Activated naive CD8-positive, alpha-beta T cell treated with anti-CD3 and anti-CD28 coated beads, Interleukin-2, amount 50 U/mL, for 16 hours (primary cell): ENCODE measurements at places on chromosomes 1 and 21.

DNA sequence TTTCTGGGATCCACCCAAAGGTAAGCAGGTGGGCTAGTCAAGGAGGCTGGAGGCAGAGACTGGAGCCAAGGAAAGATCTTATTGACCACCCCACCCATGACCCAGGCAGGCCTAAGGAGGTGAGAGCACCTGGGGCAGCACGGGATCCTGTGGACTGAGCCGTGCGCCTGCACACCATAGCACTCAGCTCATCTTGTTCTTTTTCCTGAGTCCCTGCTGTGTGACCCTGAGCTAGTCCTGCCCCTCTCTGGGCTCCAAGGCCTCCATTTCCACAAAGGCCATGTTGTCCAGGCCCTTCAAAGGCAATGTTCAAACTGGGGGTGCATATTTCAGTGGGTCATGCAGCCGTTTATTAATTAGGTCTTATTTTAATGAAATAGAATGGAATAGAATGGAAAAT lies 7.2 kb downstream of the FAM131C start:
- DNase-seq = no peak

DNA sequence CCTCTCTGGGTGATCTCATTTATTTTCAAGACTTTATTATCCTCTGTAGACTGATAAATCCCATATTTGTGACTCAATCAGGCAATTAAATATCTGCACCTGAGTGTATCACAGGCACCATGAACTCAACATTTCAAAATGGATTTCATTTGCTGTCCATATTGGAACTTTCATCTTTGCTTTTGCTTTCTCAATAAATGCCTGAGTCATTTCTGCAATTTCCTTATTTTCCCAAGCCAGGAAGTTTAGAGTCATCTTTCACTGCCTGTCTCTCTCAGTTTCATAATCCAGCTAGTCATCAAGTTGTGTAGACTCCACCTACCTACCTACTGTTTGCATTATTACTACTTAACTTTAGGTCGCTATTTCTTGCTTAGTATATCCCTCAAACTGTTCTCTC lies 540.9 kb downstream of the LMO4 start:
- DNase-seq = no peak

DNA sequence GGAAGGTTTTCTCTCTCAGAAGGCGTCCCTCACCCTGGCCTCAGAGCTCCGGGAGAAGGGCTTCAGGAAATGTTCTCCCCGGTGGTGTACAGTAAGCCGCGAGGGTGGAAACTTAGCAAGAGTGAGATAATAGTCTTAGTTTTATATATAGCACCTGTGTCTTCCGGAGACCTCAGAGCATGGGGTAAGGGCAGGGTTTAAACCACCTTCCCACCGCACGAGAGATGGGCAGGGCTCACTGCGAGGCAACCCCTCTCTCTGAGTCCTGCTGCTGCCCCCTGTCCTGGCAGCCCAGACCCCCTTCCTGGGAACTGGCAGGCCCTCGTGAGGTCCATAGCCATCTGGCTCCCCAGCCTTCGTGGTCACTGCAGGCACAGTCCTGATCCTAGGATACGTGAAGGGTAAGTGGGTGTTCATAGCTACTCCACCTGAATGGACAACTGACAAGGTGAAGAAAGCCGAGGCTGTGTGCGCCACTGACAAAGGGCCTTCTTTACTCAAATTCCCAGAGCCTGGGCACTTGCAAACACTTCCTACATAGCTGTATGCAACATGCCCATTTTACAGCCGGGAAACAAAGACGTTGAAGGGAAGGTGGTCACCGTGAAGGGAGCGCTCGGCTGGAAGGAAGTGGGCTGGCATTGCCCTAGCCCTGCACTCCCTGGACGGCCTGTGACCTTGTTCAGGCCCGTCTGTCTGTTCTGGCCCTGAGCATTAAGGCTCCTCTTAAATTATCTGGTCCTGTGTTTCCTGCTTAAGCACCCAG lies 26.9 kb downstream of the ITPKB start:
- no peak for DNase-seq

DNA sequence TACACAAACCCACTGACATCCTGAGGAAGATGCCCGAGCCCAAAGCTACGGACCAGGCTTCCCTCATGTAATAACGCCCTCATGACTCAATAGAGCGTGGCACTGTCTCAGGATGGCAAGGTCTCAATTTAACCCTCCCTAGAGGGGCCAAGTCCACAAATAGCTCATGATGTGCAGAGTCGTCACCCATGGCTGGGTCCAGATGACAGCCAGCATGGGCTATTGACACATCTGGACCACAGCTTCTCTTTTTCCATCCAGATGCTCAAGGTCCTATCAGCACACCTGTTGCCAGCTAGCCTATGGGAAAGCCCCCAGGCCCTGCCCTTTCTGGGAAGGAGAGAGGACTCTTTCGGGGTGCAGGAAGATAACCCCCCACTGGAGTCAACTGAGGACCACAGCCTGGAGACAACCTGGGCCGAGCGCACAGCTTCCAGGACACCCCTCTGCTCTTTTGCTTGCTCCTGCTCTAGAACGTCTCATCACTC lies 2.8 kb downstream of the LAPTM5 start:
- DNase-seq = no peak

GRCh38 chr1:10888291-10888690 lies 91.8 kb upstream of the CASZ1 start:
- DNase-seq = no peak

GRCh38 chr1:176768532-176768931 lies 305.6 kb downstream of the PAPPA2 start:
- no peak for DNase-seq

- no peak for DNase-seq
Measured at GRCh38 chr1:176857632-176858031, 306.9 kb downstream of the ASTN1 start.

DNA sequence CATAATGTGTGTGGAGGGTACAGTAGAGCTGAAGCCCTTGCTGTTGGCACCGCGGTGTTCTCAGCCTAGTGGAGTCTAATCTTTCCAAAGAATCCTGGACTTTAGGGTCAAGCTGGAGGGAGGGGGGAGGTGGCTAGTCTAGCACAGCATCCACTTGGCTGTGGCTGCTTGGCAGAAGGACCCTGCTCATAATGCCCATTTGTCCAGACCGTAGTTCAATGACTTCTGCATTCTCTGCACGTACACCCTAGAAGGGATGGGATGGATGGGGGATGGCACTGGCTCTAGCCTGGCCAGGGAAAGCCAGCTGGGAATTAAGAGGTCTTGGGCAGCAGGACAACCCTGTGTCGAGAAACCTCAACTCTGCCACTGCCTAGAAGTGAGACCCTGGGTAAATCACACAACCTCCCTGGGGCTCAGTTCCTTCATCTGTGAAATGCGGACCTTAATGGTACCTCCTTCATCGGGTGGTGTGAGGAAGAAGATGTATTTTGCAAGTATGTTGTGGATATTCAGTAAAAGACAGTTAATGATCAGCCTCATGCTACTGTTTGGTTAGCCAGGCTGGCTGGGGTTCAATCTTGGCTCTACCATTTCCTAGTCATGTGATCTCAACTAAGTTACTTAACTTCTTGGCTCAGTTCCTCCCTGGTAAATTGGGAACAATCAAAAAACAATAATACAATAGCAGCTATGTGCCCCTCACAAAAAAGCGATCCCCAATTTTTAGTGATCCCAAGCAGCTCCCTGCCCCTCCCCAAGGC lies 27.2 kb upstream of the CLIC4 start:
- DNase-seq = no peak

GRCh38 chr1:12601700-12602658 lies 16.0 kb downstream of the DHRS3 start:
- no peak for DNase-seq

DNA sequence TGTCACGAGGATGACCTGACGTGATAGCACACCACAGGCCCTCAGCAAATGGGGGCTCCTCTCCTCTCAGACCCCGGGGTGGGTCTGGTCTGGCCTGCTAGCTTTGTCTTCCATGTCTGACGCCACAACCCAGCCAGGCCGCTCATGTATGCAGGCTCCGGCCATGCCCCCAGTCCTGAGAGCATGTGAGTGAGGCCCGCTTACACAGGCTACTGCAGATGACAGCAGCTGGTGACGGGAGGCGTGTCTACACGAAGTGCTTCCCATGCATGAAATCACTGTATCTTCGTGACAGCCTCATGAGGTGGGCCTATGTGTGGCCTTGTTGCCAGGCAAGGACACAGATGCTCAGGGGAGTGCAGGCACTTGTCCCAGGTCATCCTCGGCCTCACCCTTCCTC lies 16.4 kb downstream of the WNT4 start:
- no peak for DNase-seq

DNA sequence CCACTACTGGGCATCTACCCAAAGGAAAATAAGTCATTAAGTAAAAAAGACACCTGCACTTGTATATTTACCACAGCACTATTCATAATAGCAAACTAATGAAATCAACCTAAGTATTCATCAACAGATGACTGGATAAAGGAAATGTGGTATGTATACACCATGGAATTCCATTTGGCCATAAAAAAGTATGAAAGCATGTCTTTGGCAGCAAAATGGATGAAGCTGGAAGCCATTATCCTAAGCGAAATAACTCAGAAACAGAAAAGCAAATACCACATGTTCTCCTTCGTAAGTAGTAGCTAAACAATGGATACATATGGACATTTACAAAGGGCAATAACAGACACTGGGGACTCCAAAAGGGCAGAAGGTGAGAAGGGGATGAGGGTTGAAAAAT lies 485.7 kb upstream of the BRINP3 start:
- DNase-seq = no peak

GRCh38 chr1:247359559-247359958 lies 27.9 kb upstream of the ZNF496 start:
- no peak for DNase-seq
